CD4-positive, alpha-beta T cell treated with Interleukin-17A for 1 hour (primary cell): ENCODE measurements at places on chromosomes 6 and 20.

DNA sequence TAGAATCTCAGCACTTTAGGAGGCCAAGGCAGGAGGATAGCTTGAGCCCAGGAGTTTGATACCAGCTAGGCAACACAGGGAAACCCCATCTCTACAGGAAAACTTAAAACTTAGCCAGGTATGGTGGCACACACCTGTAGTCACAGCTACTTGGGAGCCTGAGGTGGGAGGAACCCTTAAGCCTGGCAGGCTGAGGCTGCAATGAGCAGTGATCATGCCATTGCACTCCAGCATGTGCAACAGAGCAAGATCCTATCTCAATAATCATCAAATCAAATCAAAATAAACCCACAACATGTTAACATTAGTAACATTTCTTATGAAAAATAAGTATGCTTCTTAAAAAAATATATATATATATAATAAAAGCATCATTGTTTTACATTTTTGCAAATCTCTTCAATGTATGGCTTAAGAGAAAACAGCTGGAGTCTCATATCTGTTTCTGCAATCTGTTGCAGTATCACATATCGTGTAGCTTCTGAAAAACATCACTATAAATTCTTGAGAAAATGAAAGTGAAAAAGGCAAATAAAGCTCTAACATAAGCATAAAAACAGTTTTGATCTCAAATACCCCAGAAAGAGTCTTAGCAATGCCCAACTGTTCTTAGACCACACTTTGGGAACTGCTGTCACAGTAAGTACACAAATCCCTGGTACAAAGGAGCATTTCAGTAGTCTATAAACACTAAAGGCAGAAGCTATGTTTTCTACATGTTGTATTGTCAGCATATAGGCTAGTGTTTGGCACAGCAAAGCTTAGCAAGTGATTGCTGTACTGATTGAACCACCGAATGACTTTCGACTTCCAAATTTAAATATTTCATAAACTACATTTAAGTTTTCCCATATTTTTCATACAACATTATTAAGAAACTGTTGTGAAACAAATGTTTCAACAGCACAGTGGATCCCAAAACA is 8.0 kb downstream of the MMUT start:
- DNase-seq, result no peak

DNA sequence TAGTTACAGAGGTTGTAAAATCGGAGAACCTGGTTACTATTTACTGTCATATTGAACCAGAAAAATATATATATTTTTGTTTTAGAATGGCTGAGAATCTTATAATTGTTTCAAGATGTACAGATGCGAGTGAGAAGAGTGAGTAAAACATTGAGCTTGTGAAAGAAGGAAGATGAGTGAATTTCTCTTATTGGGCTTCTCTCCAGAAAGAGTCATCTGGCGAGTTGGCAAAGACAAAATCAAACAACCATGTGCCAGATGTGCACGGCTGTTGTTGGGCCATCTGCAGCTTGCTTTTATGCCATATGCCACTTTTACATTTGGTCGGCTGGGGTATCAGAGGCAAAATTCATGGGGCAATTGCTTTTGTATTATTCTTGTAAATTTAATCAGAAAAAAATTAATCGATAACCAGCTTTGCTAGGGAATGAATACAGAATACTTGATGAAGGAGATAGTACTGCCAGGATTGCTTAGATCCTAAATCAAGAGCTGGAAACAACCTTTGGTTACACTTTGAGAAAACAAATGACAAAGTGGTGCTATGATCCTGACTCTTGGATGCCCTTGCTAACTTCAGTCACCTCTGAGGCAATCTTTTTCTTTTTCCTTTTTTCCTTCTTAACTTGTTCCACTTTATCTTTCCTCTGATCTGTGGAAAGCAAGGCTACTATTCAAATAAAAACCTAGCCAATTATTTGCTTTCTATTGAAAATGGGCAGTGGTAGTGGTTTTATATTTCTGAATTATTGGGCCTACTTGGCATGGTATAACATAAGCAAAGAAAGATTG is 97.1 kb upstream of the GRIK2 start:
- DNase-seq, result no peak

DNA sequence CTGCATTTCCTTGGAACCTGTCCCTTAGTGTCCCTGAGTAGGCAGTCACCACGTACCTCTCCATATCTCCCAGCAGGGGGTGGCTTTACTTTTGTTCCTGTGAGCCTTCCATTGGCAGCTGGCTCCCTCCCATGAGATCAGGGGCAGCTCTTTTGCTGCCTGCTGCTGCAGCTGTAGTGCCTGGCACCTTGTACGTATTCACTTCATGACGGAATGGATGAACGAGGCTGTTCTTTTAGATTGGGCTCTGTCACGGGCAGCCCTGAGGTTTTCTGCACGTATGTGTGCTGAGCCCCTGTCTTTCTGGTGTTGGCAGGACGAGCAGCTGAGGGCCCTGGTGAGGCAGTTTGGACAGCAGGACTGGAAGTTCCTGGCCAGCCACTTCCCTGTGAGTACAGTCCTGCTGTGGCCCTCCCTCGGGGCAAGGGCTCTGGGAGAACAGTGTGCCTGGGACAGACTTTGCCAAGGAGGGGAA is 14.6 kb downstream of the MYBL2 start:
- DNase-seq, result no peak

- no peak for DNase-seq
These were observed 78.8 kb downstream of the FOXF2 start for GRCh38 chr6:1468126-1468525.

DNA sequence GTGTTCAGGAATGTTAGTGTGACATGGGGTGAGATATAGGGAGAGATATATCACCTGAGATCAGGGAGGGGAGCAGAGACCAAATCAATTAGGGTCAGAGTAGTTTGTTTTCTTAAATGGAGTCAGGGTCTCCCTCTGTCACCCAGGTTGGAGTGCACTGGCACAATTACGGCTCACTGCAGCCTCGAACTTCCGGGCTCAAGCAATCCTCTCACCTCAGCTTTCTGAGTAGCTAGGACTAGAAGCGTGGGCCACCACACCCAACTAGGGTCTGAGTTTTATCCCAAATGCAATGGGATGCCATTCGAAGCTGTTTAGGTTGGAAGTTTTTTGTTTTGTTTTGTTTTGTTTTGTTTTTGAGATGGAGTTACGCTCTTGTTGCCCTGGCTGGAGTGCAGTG is 3.1 kb upstream of the NCOA3 start:
- DNase-seq, result no peak

DNA sequence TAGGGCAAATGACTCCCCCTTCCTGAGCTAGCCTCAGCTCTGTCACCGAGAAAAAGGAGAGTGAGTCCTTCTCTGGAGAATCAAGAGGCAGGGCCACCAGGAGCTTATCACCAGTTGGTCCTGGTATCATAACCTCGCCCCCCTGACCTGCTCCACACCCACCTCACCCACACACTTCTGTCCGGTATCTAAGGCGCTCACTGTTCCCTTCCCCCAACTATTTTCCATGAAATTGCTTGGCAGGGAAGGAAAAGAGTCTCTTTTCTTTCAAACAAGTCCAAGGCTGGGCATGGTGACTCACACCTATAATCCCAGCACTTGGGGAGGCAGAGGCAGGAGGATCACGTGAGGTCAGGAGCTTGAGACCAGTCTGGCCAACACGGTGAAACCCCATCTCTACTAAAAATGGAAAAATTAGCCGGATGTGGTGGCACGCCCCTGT is 77.6 kb downstream of the ZMYND8 start:
- DNase-seq, result no peak

GRCh38 chr6:155623450-155624178 is 168.0 kb upstream of the NOX3 start:
- DNase-seq, result no peak

DNA sequence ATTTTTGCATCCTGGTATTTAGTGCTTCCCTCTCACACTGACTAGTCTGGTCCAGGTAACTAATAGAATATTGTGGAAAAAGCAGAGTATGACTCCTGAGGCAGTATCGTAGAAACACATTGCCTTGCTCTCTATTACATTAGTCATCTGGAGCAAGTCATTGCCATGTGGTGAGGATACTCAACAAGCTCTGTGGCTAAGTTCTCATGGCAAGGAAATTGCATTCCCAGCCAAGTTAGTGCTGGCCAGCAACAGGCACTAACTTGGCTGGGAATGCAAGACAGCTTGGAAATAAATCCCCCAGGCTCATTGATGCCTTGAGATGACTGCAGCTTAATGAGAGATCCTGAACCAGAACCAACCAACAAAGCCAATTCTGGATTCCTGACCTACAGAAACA is 39.7 kb upstream of the HTR1B start:
- DNase-seq, result no peak

- no peak for DNase-seq
These were observed 118.9 kb upstream of the CEP85L start for GRCh38 chr6:118770112-118770788.

- DNase-seq, result no peak
These were observed 202.5 kb downstream of the TFAP2B start for GRCh38 chr6:51021171-51021570.

DNA sequence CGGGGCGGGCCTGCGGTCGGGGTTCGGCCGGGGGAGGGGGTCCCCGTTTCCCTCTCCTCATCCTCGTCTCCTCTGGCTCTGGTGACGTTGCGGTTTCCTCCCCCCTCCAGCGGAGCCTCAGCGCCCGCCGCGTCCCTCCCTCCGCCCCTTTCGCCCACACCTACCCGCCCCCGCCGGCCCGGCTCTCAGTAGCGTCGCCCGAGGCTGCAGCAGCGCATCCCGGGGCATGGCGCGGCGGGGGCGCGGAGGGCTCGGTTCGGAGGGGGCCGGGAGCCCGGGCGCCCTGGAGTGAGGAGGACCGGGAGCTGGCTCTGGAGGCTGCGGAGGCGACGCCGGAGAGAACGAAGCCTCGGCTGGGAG is at the start of gene DSE:
DSE (plus strand) TSS at position 188 of the 360 bp plus-strand sequence. CDS start 28,304 bp downstream, outside the sequence.
- DNase-seq, result peak; percentile 77

GRCh38 chr6:159375014-159375413 is 205.8 kb downstream of the FNDC1 start:
- no peak for DNase-seq

GRCh38 chr6:126033696-126034095 is 47.4 kb downstream of the TRMT11 start:
- no peak for DNase-seq

GRCh38 chr6:157219201-157220200 is 103.8 kb downstream of the TMEM242 start:
- DNase-seq, result no peak

DNA sequence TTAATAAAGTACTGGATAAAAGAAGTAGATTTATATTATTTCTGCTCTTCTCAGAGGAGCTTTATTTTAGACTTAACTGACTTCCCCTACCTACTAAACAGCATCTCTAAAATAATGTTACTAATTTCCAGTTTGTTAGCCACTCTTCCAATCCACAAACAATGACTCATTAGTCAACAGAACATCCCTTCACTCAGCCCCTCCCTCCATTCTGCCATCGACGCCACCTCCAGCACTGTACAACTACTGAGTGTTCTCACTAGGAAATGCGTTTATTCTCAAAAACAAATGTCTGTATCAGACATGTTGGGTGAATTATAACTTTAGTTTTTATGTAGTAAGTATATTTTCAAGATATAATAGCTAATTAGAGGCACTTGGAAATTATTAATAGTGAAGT is 427.0 kb downstream of the EYS start:
- DNase-seq, result no peak

DNA sequence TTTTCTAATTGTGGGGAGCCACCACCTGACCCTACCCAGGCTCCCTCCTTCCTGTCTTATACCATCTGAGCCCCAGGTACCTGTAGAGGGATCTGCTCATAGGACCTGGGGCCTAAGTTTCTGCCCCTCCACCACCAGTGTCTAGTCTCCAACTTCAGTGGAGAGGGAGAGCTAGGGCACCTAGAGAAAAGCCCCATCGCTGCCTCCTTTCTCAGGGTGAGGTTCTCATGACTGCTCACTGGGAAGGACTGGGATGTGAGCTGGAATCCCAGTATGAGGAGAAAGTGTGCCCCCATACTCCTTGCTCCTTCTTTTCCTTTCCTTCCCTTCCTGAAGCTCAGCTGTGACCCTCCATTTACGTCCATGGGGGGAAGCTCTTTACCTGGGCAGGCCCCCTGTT is 231.6 kb downstream of the LRFN2 start:
- DNase-seq, result no peak

GRCh38 chr20:44832724-44833123 is 22.4 kb upstream of the RIMS4 start:
- no peak for DNase-seq

GRCh38 chr6:3916211-3916610 is 67.0 kb downstream of the FAM50B start:
- DNase-seq, result no peak

DNA sequence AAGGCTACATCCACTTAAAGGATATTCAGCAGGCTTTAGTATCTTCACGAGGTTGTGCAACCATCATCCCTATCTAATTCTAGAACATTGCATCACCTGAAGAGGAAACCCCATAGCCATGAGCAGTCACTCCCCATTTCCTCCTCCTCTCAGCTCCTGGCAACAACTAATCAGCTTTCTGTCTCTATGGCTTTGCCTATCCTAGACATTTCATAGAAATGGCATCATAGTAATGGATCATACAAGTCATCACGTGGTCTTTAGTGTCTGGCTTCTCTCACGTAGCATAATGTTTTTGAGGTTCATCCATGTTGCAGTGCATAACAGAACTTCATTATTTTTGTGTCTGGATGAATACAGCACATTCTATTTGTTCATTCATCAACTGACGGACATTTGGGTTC is 20.5 kb downstream of the SNAI1 start:
- DNase-seq, result peak; percentile 19

- DNase-seq, result no peak
These were observed 210.8 kb downstream of the CDKAL1 start for GRCh38 chr6:20744911-20745557.

- peak; percentile 57 for DNase-seq
These were observed 1.8 kb downstream of the ZNF831 start for GRCh38 chr20:59165396-59165795.

DNA sequence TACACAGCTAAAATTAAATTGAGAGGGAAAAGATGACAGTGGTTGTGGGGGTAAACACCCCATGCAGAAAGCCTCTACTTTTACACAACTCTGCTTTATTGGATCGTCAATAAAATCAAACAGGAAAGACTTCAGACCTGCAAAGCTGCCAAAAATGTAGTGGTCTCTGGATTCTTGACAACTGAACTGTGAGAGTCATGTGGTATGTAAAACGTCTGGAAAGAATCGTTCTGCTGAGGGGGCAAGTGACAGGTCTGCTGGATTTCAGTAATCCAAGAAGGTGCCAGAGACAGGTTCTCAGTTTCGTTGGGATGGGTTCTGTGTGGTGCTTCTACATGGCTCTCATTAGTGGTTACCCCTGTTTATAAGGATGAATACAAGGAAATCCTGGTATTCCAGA is 63.3 kb downstream of the TSPYL4 start:
- no peak for DNase-seq

DNA sequence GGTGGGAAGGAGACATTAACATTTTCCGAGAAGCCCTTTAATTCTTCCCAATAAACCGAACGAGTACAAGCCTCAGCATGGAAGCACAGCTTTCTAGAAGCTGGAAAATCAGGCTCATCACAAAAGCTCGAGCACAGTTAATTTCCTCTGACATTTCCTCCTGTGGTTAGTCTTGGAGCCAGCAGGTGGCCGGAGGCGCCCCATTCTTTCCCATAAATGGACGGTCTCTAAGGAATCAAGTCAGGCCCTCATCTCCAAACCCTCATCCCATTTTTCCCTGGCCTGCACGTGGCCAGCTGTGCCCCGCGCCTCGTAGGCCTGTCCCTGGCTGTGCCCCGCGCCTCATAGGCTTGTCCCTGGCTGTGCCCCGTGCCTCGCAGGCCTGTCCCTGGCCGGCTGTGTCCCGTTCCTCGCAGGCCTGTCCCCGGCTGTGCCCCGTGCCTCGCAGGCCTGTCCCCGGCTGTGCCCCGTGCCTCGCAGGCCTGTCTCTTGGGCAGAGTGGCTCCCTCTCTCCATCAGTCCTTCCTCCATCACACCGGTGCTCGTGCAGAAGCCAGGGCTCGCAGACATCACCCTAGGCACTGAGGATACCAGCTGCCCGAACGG is 19.7 kb upstream of the NTSR1 start:
- no peak for DNase-seq
